Mesothelial cell of epicardium (in vitro differentiated cells): ENCODE measurements at places on chromosomes 3 and 15.

DNA sequence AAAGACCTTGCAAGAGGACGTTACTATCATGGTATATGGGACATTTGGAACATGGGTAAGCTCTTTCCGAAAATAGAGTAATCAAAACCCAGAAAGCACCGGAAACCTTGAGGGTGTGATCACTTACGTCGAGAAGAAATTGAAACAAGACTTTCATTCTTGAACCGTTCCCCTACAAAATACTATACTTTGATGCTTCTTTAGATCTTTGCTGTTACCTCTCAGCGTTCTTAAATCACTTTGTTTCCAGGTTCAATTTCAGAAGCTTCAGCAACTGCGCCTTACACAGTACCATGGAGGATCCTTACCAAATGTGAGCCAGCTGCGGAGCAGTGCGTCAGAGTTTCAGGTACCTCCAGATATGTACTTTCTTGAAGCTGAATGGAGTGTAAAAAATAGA is 10.1 kb downstream of the CRTC3 start:
- peaks cover 23% of the 10 kb centered on the region for H3K36me3 ChIP-seq
- DNase-seq: no peak
- no peak overlapping the region for H3K4me3 ChIP-seq
- H3K27me3 ChIP-seq: no peaks in the 10 kb centered on the region

GRCh38 chr15:31271711-31272557 is 54.7 kb upstream of the KLF13 start:
- H3K4me1 ChIP-seq: peaks cover 18% of the 10 kb centered on the region
- H3K4me3 ChIP-seq: no peak overlapping the region
- no peak overlapping the region for H3K27ac ChIP-seq
- DNase-seq: no peak

- DNase-seq: no peak
- no peak overlapping the region for H3K4me3 ChIP-seq
- H3K27me3 ChIP-seq: no peaks in the 10 kb centered on the region
- H3K36me3 ChIP-seq: no peaks in the 10 kb centered on the region
- no peak overlapping the region for H3K27ac ChIP-seq
- H3K4me1 ChIP-seq: no peaks in the 10 kb centered on the region
Observed at GRCh38 chr3:178127221-178127620, 409.0 kb upstream of the KCNMB2 start.

DNA sequence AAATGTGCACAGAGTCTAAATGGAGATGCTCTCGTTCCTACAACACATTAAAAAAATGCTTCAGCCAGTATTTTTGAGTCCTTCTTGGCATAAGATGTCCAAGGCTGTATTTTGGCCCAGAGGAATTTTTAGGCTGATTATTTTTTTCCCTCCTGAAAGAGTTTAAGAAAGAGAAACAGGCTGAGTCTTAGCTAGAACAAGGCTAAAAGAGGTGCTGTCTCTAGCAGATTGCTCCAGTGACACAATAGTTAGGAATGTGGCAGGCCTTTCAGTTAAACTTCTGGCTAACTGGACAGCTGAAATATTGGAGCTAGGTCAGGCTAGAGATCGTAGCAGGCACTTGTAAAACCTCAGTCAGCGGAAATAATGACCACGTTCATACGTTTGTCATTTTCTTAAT is 271.4 kb upstream of the RARB start:
- H3K36me3 ChIP-seq: peaks cover 1% of the 10 kb centered on the region
- no peak overlapping the region for H3K4me3 ChIP-seq
- no peaks in the 10 kb centered on the region for H3K27me3 ChIP-seq
- peaks cover 72% of the 10 kb centered on the region for H3K4me1 ChIP-seq
- peak overlapping the region; percentile 86 for H3K27ac ChIP-seq
- no peak for DNase-seq

GRCh38 chr15:101171954-101172353 is 79.9 kb downstream of the CHSY1 start:
- peaks cover 16% of the 10 kb centered on the region for H3K4me1 ChIP-seq
- no peaks in the 10 kb centered on the region for H3K27me3 ChIP-seq
- no peak overlapping the region for H3K4me3 ChIP-seq
- H3K36me3 ChIP-seq: peaks cover 19% of the 10 kb centered on the region
- H3K27ac ChIP-seq: no peak overlapping the region
- no peak for DNase-seq

GRCh38 chr3:105791919-105792786 is 76.7 kb downstream of the CBLB start:
- H3K4me3 ChIP-seq: no peak overlapping the region
- no peak for DNase-seq
- H3K36me3 ChIP-seq: peaks cover 14% of the 10 kb centered on the region
- H3K4me1 ChIP-seq: peaks cover 53% of the 10 kb centered on the region
- no peaks in the 10 kb centered on the region for H3K27me3 ChIP-seq

DNA sequence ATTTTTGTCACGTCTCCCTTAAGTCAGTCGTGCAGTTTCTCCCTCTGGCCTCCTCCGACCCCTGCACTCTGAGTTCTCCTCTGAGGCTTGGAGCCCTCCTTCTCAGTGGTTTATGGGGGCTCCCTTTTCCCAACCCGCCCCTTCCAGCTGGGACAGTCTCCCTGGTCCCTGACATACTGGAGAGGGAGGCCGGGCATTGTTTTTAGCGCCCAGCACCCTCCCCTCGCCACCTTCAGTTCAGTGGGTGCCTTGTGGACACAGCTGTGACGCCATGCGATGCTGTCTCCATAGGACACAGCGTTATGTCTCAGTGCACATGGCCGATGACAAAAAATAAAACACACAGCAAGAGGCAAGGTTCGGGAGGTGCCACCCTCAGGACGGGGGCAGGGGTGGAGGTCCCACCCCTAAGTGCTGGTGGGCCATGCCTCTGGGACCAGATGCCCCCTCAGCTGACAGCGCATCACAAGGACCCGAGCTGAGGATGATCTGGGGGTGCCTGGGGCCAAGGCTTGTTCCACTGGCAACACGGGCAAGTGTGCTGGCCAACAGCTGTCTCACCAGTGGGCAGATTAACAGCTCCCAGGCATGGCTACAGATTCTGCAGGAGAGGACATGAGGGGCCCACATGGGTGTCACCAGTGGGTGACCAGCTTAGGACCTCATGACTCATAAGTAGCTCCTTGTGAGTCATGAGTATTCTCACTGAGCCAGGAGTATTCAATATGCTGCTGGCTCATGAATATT is 81.6 kb downstream of the PLXNA1 start:
- DNase-seq: no peak
- H3K4me1 ChIP-seq: no peaks in the 10 kb centered on the region
- H3K36me3 ChIP-seq: no peaks in the 10 kb centered on the region
- no peak overlapping the region for H3K27ac ChIP-seq
- H3K4me3 ChIP-seq: no peak overlapping the region

GRCh38 chr3:23831517-23832394 is 26.0 kb downstream of the UBE2E1 start:
- H3K27me3 ChIP-seq: peaks cover 2% of the 10 kb centered on the region
- H3K36me3 ChIP-seq: peaks cover 7% of the 10 kb centered on the region
- H3K4me3 ChIP-seq: no peak overlapping the region
- H3K27ac ChIP-seq: no peak overlapping the region

GRCh38 chr3:32181365-32181764 is 57.1 kb upstream of the CMTM8 start:
- no peak overlapping the region for H3K27ac ChIP-seq
- H3K4me3 ChIP-seq: no peak overlapping the region
- DNase-seq: no peak
- peaks cover 7% of the 10 kb centered on the region for H3K4me1 ChIP-seq

DNA sequence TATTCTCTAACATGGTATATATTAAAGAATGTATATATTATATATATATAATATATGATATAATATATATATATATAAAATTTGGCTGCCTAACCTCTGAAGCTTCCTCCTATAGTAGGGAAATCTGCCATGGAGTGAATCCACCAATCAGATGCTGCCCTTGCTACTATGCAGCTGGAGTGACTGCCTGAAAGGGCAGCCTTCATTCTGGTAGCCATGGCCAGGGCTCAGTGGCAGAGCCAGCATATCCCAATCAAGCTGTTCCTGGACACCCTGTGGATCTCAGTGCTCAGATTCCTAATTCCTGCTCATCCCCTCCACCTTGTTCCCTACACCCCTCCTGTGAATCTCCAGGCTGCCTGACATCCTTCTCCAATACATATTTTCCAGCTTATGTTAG is 2.2 kb upstream of the SH3GL3 start:
- no peak overlapping the region for H3K4me3 ChIP-seq
- no peak for DNase-seq

GRCh38 chr3:118990823-118991560 is 43.7 kb downstream of the IGSF11 start:
- no peaks in the 10 kb centered on the region for H3K36me3 ChIP-seq
- no peaks in the 10 kb centered on the region for H3K27me3 ChIP-seq
- H3K27ac ChIP-seq: no peak overlapping the region
- no peak for DNase-seq
- peaks cover 14% of the 10 kb centered on the region for H3K4me1 ChIP-seq

GRCh38 chr3:126208606-126209256 is 28.3 kb upstream of the ALDH1L1 start:
- peaks cover 11% of the 10 kb centered on the region for H3K27me3 ChIP-seq
- no peaks in the 10 kb centered on the region for H3K36me3 ChIP-seq
- H3K27ac ChIP-seq: no peak overlapping the region

GRCh38 chr15:40048926-40049475 is 10.0 kb upstream of the SRP14 start:
- DNase-seq: no peak
- no peaks in the 10 kb centered on the region for H3K27me3 ChIP-seq
- H3K36me3 ChIP-seq: no peaks in the 10 kb centered on the region
- H3K27ac ChIP-seq: peak overlapping the region; percentile 68

DNA sequence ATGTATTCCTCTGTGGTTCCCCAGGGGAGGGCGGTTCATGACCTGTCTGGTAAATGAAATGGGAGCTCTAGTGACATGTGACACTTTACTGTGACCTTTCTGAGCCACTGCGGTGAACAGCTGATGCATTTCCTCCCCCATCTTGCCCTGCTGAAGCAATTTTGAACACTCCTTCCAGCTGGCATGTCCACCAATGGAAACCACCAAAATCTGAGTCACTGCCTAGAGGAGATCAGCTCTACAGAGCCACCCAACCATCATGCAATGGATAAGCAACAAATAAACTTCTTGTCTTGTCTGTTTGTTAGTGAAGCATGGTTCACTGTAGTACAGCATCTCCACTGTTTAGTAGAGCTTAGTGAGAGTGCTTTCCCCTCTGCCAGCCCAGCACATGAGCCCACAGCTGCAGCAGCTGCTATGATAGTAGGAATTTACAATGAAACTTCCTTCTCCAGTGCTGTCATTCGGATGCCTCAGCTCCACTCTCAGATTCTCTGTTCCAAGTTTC is 479.4 kb downstream of the NTRK3 start:
- DNase-seq: no peak
- H3K27ac ChIP-seq: no peak overlapping the region
- no peaks in the 10 kb centered on the region for H3K36me3 ChIP-seq
- H3K4me1 ChIP-seq: no peaks in the 10 kb centered on the region
- H3K27me3 ChIP-seq: peaks cover 17% of the 10 kb centered on the region

- peaks cover 22% of the 10 kb centered on the region for H3K27me3 ChIP-seq
- no peak overlapping the region for H3K4me3 ChIP-seq
- no peaks in the 10 kb centered on the region for H3K4me1 ChIP-seq
- H3K27ac ChIP-seq: no peak overlapping the region
Observed at GRCh38 chr15:87401973-87402372, 854.6 kb downstream of the NTRK3 start.

DNA sequence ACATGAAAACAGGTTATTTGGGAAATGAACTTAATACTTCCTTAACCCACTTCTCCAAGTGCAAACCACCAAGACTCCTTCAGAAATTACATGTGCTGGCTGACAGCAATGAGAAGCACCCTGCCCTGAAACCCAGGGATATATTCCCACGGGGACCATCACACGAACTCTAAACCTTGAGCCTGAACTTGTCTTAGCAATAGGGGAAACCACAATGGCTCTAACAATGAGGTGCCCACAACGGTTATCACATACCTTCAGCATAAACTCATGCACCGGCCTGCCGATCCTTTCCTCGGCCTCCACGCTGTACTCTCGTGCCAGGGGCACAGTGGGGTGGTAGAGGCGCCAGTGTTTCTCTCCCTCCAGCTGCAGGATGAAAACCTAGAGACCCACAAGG is 13.4 kb downstream of the RIOX2 start:
- H3K36me3 ChIP-seq: peaks cover 18% of the 10 kb centered on the region
- H3K4me3 ChIP-seq: no peak overlapping the region
- peaks cover 13% of the 10 kb centered on the region for H3K4me1 ChIP-seq
- no peak overlapping the region for H3K27ac ChIP-seq
- peaks cover 3% of the 10 kb centered on the region for H3K27me3 ChIP-seq

- no peak for DNase-seq
- H3K27ac ChIP-seq: peak overlapping the region; percentile 35
- peaks cover 8% of the 10 kb centered on the region for H3K36me3 ChIP-seq
- no peak overlapping the region for H3K4me3 ChIP-seq
Observed at GRCh38 chr3:106206146-106206545, 337.3 kb upstream of the CBLB start.

DNA sequence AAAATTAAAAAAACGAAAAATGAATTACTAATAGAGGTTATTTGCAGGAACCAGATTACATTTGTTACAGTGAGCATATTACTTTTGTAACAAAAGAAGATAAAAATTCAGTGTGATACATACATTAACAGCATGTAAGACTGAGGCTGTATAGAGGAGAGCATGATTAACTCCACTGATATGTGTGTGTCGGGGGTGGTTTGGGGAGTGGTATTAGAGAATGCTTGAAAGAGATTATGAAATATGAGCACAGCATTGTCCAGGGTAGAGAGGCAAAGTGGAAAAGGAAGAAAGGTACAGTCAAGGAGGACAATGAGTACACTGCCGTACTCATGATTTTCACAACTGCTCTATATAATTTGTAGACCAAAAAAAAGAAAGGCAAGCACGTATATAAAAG is 62.9 kb upstream of the LRRFIP2 start:
- no peak for DNase-seq
- H3K27me3 ChIP-seq: no peaks in the 10 kb centered on the region
- no peaks in the 10 kb centered on the region for H3K36me3 ChIP-seq

GRCh38 chr3:194384156-194384555 is 14.6 kb upstream of the LRRC15 start:
- no peak overlapping the region for H3K27ac ChIP-seq
- DNase-seq: peak; percentile 16
- peaks cover 7% of the 10 kb centered on the region for H3K27me3 ChIP-seq
- no peaks in the 10 kb centered on the region for H3K4me1 ChIP-seq

GRCh38 chr3:126291537-126291936 is 65.7 kb downstream of the KLF15 start:
- no peak overlapping the region for H3K27ac ChIP-seq
- peaks cover 24% of the 10 kb centered on the region for H3K27me3 ChIP-seq
- no peak overlapping the region for H3K4me3 ChIP-seq
- no peak for DNase-seq

- no peak overlapping the region for H3K4me3 ChIP-seq
- H3K36me3 ChIP-seq: no peaks in the 10 kb centered on the region
- H3K27ac ChIP-seq: no peak overlapping the region
- DNase-seq: no peak
- H3K4me1 ChIP-seq: peaks cover 4% of the 10 kb centered on the region
- H3K27me3 ChIP-seq: no peaks in the 10 kb centered on the region
Observed at GRCh38 chr3:7506606-7507180, 645.8 kb downstream of the GRM7 start.
